H9 (cell line): ENCODE measurements at places on chromosomes 1 and 21. TPM values are rescaled to one million over a fixed set of nuclear protein-coding genes. Genes with fewer than 3 reads are reported as not detected.

The MPL gene
- 0.35 TPM in 1 of 2 replicates, not detected in the other for total RNA-seq

The CDC73 gene
- 62.5 and 63.7 TPM in 2 replicates for total RNA-seq

The ZNF593OS gene
- total RNA-seq = not detected in 2 replicates

The RPTN gene
- not detected in 2 replicates for total RNA-seq

The LRRC38 gene
- total RNA-seq = 0.72 and 0.86 TPM in 2 replicates

The NR0B2 gene
- not detected in 2 replicates for total RNA-seq

The SAMD11 gene
- total RNA-seq = 13.5 and 15.7 TPM in 2 replicates

The HRNR gene
- not detected in 2 replicates for total RNA-seq

The AADACL3 gene
- 0.22 and 0.35 TPM in 2 replicates for total RNA-seq

The LCE1D gene
- total RNA-seq = not detected in 2 replicates

The FLG2 gene
- not detected in 2 replicates for total RNA-seq

The PCBP3 gene
- total RNA-seq = 10.8 and 10.9 TPM in 2 replicates

The SPRR2F gene
- not detected in 2 replicates for total RNA-seq

The FLG gene
- not detected in 2 replicates for total RNA-seq

The RXRG gene
- total RNA-seq = not detected in 2 replicates

The SH2D1B gene
- total RNA-seq = not detected in 2 replicates

The PTPN7 gene
- total RNA-seq = 0.22 and 0.72 TPM in 2 replicates

The EDARADD gene
- 3.8 and 4.5 TPM in 2 replicates for total RNA-seq

The RAB7B gene
- 0.68 and 0.83 TPM in 2 replicates for total RNA-seq

The CRYAA gene
- total RNA-seq = not detected in 2 replicates

The SHE gene
- 0.35 and 0.48 TPM in 2 replicates for total RNA-seq
